ENCODE measurements at places on chromosomes 12 and 14. TPM values are rescaled to one million over a fixed set of nuclear protein-coding genes. Genes with fewer than 3 reads are reported as not detected.

Gene AQP2
- not detected for total RNA-seq

Gene TARBP2
- 47.0 TPM for total RNA-seq

Gene STAC3
- total RNA-seq = 0.40 TPM

Gene ATP23
- total RNA-seq = 5.2 TPM

Gene ESRRB
- 0.06 TPM for total RNA-seq

Gene OR4K17
- total RNA-seq = not detected

Gene SMOC1
- total RNA-seq = 0.40 TPM

Gene CLEC2D
- total RNA-seq = 1.2 TPM

Gene PRKAG1
- 83.4 TPM for total RNA-seq

Gene FLVCR2
- 0.75 TPM for total RNA-seq

Gene ACSM4
- total RNA-seq = not detected
